ENCODE measurements at places on chromosomes 13 and 19. TPM values are rescaled to one million over a fixed set of nuclear protein-coding genes. Genes with fewer than 3 reads are reported as not detected.

KLK15 gene
- total RNA-seq = not detected

STAP2 gene
- total RNA-seq = 0.93 TPM

ZNF570 gene
- 8.4 TPM for total RNA-seq

GRCh38 chr19:38990949-38991697 is 15.6 kb upstream of the FBXO17 start:
- H3K27ac ChIP-seq = no peak overlapping the region
- H3K4me1 ChIP-seq = no peaks in the 10 kb centered on the region
- no peaks in the 10 kb centered on the region for H3K36me3 ChIP-seq

DNA sequence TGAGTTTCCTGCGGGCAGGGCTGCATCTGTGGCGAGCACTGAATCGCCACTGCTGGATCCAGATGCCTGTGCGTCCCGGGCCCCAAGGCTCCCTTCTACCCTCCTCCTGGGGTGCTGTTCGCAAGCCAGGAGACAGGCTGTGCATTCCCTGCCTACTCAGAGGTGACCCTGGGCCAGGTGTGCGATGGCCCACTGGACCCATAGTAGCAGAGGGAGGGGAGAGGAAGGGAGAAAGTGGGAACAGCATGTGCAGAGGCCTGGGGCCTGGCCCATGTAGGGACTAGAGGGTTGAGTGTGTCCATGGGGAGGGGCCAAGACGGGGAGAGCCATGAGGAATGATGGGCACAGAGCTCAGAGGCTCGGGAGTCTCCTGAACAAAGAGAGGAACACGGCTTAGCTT is 27.3 kb downstream of the CARM1 start:
- DNase-seq = peak; percentile 25
- H3K4me3 ChIP-seq = no peak overlapping the region
- H3K27ac ChIP-seq = peak overlapping the region; percentile 70
- H3K27me3 ChIP-seq = no peaks in the 10 kb centered on the region

GRCh38 chr13:45276913-45277312 is 64.1 kb downstream of the TPT1 start:
- H3K36me3 ChIP-seq = no peaks in the 10 kb centered on the region
- H3K4me3 ChIP-seq = no peak overlapping the region
- DNase-seq = no peak
- peaks cover 8% of the 10 kb centered on the region for H3K4me1 ChIP-seq

DNA sequence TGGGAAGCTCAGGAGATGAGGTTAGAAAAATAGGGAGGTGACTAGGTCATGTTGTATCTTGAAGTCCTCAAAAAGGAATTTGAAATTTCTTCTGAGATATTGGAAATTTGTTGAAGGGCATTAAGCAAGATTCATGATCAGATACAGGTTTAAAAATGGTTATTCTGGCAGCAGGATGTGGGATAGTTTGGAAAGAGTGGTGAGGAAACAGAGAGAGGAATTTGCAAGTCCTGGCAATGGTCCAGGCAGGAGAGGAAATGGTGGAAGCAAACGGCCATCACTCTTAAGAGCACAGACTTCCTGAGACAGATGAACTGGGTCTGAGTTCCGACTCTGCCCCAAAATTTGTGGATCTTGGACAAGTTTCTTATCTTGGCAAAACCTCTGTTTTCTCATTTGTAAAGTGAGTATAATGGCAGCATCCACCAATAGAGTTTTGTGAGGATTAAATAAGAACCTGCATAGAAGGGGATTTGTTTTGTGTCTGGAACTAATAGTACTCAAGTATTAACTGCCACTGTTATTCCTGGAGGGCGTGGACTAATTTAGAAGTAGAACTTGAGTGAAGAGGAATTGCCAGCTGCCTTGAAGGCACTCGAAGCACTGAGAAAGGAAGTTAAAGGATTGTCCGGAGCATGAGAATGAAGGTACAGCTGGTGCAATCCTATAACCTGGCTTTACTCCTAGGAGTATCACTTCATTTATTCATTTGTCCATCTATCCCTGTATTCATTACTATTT is 99.6 kb downstream of the CCNA1 start:
- H3K27me3 ChIP-seq = no peaks in the 10 kb centered on the region
- H3K27ac ChIP-seq = no peak overlapping the region
- no peaks in the 10 kb centered on the region for H3K4me1 ChIP-seq
- H3K4me3 ChIP-seq = no peak overlapping the region

GRCh38 chr13:107025991-107026390 is 458.1 kb upstream of the ARGLU1 start:
- no peaks in the 10 kb centered on the region for H3K36me3 ChIP-seq
- H3K4me3 ChIP-seq = no peak overlapping the region
- no peak overlapping the region for H3K27ac ChIP-seq

- H3K4me1 ChIP-seq = no peaks in the 10 kb centered on the region
- H3K27ac ChIP-seq = no peak overlapping the region
- H3K4me3 ChIP-seq = no peak overlapping the region
- H3K27me3 ChIP-seq = no peaks in the 10 kb centered on the region
- peaks cover 12% of the 10 kb centered on the region for H3K36me3 ChIP-seq
- DNase-seq = no peak
Observed at GRCh38 chr13:73989244-73989843, 144.9 kb downstream of the KLF12 start.

- H3K27me3 ChIP-seq = no peaks in the 10 kb centered on the region
- H3K36me3 ChIP-seq = peaks cover 97% of the 10 kb centered on the region
- H3K4me1 ChIP-seq = no peaks in the 10 kb centered on the region
Observed at GRCh38 chr19:35727956-35728706, 10.3 kb downstream of the KMT2B start.

GRCh38 chr19:3771000-3771905 is 775 bp downstream of the RAX2 start:
- peaks cover 26% of the 10 kb centered on the region for H3K36me3 ChIP-seq
- no peak overlapping the region for H3K4me3 ChIP-seq
- H3K4me1 ChIP-seq = no peaks in the 10 kb centered on the region
- H3K27ac ChIP-seq = no peak overlapping the region

DNA sequence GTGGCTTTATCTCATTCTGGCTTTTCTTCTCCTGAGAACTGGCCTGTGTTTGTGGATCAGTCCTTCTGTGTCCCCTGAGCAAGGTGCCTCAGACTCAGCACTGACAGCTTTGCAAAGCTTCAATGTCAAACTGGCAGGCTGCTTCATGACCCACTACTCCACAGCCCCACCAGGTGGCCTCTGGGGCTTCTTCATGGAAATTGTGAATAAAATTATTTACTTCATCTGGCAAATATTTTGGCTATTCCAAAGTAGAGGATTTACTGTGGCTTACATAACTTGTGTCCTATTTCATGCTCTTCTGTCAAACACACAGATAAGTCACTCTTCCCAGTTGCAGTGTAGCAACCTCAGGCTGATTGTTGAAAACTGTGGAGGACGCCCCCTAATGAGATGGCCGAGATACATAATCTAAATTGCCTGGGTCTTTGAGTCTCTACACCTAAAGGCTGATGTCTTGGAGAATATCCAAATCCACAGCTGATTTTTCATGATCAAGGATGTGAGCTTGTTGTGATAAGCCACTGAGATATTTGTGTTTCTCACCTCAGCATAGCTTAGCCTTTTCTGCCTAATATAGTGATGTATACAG is 721.9 kb upstream of the SLC10A2 start:
- no peaks in the 10 kb centered on the region for H3K36me3 ChIP-seq
- DNase-seq = no peak
- no peak overlapping the region for H3K27ac ChIP-seq
- H3K27me3 ChIP-seq = no peaks in the 10 kb centered on the region

- DNase-seq = no peak
- H3K4me1 ChIP-seq = peaks cover 7% of the 10 kb centered on the region
- no peaks in the 10 kb centered on the region for H3K27me3 ChIP-seq
Observed at GRCh38 chr13:73849292-73849691, 284.9 kb downstream of the KLF12 start.

Data from heart left ventricle (tissue), 16 donors.